ENCODE measurements at places on chromosomes 3 and 15.

DNA sequence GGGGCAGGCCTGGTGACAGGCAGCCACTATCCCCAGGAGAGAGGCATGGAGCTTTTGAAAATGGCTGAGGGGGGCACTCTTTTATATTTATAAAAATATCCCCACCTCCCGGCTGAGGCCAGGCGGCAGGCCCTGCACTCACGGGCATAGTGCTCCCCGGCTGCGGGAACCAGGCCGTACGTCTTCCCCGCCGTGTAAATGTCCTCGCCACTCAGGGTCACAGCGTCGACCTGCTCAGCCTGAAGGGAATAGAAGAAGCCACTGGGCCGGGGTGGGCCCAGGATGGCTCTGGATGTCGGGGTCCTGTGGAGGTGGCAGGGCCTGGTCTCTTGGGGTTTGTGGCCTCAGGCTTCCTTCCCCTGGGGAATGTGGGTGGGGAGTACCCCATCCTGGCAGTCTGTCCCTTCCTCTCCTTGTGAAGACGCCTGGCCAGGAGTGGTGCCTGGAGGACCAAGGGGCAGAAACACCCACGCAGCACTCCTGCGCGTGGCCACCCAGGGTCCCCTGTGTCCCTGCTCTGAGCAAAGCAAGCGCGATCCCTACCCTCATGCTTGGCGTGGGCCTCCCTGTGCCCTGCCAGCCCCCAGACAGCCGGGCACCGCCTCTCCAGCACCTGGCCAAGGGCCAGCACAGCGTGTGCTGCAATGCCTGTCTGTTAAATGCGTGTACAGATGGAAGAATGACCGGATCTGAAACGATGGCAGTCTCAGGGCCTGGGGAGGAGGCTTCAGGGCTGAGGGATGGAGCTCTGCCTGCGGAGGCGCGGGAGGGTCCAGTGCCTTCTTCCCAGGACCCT, 18.9 kb downstream of the MELTF start:
- DNase-seq = no peak

GRCh38 chr3:160135851-160136250, 89.4 kb upstream of the C3orf80 start:
- DNase-seq = no peak

DNA sequence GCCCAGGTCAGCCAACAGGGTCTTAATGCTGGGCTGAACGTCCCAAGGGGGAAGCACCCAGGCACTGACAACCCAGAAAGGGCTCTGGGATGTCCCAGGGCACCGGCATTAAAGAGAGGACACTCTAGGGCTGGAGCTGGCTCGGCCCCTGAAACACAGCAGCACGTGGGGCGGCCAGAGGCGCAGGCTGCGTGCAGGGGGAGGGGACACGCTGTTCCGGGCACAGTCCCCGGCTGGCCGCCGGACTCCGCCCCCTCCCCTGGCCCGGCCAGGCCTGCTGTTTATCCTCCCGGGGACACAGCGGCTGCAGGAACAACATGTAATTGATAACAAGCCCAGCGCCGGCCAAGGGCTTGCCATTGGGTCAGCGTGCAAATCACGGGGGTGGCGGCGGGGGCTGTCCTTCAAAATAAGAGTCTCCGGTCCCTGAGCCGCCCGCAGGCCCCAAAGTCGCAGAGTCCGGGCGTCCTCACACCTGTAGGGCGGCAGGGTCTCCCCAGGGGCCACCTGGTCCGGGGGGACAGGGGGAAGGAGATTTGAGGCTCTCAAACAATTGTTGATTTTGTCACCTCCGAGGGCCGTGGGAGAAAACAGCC, 1.3 kb downstream of the KLF15 start:
- peak; percentile 88 for DNase-seq

GRCh38 chr15:85499371-85499887, 119.0 kb downstream of the AKAP13 start:
- peak; percentile 27 for DNase-seq

GRCh38 chr15:63369781-63370180, 11.9 kb downstream of the CA12 start:
- DNase-seq = peak; percentile 53

GRCh38 chr3:8882171-8882593, 81.1 kb downstream of the RAD18 start:
- no peak for DNase-seq

- no peak for DNase-seq
Measured at GRCh38 chr3:193742628-193743027, 149.6 kb downstream of the OPA1 start.

DNA sequence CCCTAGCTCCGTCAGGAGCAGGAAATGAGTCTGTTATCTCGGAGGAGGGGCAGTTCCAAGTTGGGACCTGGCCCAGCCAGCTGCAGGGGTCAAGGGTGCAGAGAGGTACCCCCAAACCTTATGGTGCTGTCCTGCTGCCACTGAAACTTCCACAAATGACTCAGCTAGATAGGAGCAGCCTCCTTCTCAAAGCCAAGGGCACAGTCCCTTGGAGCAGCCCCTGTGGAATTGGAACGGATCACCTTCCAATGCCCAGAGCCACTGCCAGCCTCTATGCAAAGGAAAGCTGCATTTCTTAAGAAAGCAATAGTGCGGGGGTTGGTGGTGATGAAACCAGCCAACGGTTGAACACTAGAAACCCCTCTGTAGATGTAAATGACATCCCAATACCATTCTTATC, 19.6 kb upstream of the LRRK1 start:
- no peak for DNase-seq

- DNase-seq = no peak
Measured at GRCh38 chr3:124777762-124778470, 47.7 kb downstream of the UMPS start.

- no peak for DNase-seq
Measured at GRCh38 chr15:39172380-39173281, 408.2 kb upstream of the THBS1 start.

DNA sequence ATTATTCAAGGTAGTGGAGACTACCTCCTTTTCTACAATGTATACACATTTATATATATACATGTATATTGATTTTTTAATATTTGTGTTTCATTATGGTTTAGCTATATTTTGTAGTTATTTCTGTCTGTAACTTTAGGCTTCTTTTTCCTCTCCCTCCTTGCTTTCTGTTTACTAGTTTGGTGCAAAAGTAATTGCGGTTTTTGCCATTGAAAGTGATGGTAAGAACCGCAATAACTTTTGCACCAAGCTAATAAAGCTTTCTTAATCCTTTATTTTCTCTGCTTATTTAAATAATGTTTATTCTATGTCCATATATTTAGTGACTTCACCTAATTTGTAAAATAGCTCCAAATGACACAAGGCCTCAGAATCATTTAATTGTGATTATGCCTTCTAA, 195.3 kb upstream of the PLSCR5 start:
- DNase-seq = no peak

DNA sequence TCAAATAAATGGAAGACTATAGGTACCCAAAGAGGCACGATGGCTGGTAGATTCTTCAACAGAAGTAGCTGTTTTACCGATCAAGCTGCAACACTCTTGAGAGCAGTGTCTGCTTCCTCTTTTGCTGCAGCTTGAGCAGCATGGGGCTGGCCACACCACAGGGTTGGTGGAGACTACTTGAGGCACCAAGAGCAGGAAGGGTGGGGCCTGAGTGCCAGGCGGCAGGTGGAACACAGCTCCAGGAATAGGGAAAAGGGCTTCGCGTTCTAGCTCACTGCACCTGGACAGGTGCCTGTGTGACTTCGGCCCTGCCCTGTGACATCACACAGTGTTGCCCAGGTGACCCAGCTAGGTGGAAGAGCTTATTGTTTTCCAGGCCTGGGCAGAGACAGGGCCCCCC, at the start of gene CCDC33:
Gene CCDC33, plus strand, starts transcription at position 365 of the 400 bp plus-strand sequence. CDS start 394 bp downstream, outside the sequence.
- no peak for DNase-seq

GRCh38 chr15:65982627-65983322, 113.5 kb downstream of the RAB11A start:
- no peak for DNase-seq

GRCh38 chr15:70535071-70535954, 228.0 kb downstream of the UACA start:
- no peak for DNase-seq

- no peak for DNase-seq
Measured at GRCh38 chr3:108085810-108086350, 5.0 kb downstream of the CD47 start.

DNA sequence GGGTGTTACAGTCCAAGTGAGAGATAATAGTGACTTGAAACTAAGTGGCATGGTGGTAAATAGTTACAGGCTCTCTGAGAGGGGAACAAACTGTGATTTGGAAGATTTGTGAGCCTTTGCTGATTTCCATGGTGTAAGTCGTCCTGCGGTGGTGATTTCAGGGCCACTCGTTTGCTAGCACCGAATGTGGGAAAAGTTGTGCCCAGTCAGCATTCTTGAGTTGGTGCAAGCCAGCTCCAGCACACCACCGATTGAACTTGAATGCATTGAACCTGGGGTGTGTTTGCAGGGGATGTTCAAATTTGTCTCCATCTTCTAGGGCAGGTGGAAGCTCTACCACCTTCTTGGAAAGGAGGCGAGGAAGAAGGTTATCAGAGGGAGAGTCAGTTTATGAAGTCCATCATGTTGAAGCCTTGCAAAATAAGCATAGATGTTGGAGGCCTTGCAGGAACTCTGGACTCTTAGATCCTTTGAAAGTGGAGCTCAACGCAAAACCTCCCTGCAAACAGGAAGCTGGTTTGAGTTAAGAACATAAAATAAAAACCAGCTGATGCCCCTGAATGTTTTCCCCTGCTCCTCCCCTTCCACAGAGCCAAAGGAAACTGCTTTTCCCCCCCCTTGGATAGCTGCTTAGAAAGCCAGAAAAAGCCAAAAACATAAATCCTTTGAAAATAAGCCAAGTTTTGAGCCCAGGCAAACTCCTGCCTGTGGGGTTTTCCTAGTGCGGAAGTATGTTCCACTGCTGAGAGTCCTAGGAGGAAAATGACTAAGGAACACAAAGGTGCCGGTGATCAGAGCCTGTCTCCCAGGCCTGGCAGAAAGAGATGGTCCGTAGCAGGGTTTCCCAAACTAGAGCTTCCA, 21.9 kb downstream of the MAPKBP1 start:
- DNase-seq = peak; percentile 82

DNA sequence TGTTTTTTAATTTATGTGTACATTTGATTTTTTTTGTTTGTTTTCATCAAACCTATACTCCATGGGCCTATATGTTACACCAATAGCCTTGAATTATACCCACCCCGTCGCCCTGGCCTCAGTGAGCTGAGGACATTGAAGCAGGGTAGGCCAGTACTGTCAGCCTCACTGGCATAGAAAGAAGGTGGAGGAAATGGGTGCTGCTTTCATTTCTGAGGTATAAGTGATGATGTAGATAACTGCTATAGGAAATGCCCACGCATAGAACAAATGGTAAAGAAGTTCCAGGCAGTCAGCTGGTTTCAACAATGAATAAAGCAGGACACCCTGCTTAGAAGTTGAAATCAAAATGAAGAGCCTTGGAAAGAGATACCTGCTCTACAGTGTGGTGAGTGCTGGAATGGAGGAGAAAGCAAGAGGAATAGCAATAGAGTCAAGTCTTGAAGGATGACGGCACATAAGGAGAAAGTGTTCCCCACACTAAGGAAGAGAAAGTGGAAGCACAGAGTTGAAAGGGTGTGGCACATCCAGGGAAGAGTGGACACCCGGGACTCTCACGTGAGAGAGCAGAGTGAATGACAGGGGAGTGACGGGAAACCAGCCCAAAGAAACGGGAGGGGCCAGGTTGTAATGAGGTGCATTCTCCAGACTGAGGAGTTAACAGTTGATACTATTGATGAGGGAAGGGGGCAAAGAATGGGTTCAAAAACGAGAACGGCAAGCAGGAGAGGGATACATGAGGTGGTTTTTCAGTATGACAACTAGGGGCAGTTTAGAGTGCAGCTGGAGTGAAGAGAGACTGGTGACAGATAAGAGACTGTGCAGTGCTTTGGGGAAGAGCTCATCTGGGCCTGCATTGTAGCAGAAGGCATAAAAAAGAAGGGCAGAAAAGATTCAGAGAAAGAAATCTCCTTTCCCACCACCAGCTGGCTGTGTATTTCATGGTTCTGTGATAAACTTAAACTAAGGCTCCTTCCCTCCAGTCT, 70.5 kb downstream of the KLHL25 start:
- DNase-seq = no peak
